Left ventricle myocardium inferior (tissue), 1 donor: ENCODE measurements at places on chromosomes 5 and 9.

DNA sequence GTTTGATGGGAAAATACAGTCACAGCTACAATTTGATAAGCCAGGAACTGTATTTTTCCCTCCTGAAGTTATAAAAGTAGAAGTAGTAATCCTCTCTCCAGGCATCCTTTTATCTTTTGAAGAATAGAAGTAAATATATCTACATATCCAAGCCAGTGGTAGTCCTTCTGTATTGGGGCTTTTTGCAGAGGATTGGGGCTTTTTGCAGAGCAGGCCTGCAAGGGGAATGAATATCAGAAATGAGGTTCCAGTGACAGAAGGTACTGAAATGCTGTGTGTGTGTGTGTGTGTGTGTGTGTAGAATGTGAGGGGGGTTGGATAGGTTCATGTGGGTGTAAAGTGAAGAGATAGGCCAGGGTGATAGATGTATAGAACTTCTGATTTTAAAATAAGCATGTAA is 127.4 kb downstream of the COMMD10 start:
- DNase-seq = no peak

- no peak for DNase-seq
These were observed 369.1 kb upstream of the DAP start for GRCh38 chr5:11130131-11130530.

- no peak for DNase-seq
These were observed 42.3 kb downstream of the SHOC1 start for GRCh38 chr9:111752455-111752854.

DNA sequence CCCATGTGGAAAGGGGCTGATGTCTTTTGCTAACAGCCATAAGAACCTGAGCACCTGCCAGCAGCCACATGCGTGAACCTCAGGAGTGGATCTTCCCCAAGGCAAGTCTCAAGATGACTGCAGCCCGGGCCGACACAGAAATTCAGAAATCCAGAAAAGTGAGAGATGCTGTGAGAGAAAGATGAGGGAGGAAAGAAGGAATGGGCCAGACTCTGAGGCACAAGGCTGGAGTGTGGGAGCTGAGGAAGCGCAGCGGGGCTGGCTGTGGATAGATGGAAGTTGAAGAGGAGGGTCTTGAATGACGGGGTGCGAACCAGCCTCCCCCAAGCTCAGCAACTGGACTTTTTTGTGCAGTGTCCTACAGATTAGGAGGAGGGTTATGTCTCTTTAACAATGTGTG is 337.8 kb downstream of the GADD45G start:
- no peak for DNase-seq

DNA sequence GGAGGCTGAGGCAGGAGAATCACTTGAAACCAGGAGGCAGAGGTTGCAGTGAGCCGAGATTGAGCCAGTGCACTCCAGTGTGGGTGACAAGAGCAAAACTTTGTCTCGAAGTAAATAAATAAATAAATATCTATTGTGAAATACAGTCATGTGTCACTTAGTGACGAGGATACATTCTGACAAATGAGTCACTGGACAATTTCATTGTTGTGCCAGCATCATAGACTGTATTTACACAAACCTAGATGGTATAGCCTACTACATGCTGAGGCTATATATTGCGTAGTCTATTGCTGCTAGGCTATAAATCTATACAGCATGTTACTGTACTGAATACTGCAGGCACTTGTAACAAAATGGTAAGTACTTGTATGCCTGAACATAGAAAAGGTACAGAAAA is 61.1 kb upstream of the CCL21 start:
- no peak for DNase-seq

DNA sequence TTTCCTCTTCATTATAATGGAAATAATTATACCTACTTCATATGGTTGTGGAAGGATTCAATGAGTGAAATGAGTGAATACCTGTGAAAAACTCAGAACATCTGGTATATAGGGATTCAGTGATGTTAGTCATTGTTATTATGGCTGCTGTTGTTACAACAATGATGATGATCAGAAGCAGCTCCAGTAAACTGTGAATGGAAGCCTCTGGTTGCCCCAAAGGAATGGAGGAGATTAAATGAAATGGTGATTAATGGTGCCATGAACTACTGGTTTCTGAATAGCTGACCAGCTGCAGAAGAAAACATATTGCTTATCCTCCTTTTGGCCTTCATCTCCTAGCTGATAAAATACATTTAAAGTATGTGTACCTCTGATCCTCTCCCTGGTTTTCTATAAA is 372.0 kb downstream of the ARHGEF28 start:
- DNase-seq = no peak

DNA sequence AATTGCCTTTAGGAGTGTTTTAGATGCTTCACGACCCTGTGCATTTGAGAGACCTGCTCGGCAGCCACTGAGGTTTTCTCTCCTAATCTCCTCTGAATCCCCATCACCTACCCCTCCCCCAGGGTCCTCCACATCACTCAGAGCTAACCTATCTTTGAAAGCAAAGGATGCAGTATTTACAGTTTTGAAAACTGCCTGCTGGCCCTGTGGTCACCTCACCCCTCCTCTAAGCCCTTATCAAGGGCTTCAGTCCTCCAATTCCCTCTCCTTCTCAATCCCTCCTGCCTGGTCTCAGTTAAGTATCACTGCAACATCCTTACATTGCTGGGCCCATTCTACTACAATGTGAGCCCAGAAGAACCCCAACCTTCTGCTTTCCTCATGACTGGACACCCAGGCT is 4.6 kb downstream of the RPP25L start:
- no peak for DNase-seq

DNA sequence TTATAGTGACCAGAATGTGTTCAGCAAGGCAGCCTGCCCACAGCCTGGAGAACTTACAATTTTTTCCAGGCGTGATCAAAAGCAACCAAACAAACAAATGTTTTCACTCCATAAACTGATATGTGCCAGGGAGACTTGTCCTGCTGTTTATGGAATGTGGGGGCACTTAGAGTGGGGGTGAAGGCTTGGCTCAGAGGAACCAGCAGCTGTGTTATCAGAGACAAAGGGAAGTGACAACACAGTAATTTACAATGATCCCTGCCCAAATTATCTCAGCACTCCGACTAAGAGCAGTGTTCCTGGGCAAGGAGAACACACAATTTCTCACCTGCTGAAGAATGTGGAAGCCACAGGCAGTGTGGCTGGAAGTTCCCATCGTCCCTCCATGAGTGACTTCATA is 429.1 kb upstream of the IRX4 start:
- no peak for DNase-seq

DNA sequence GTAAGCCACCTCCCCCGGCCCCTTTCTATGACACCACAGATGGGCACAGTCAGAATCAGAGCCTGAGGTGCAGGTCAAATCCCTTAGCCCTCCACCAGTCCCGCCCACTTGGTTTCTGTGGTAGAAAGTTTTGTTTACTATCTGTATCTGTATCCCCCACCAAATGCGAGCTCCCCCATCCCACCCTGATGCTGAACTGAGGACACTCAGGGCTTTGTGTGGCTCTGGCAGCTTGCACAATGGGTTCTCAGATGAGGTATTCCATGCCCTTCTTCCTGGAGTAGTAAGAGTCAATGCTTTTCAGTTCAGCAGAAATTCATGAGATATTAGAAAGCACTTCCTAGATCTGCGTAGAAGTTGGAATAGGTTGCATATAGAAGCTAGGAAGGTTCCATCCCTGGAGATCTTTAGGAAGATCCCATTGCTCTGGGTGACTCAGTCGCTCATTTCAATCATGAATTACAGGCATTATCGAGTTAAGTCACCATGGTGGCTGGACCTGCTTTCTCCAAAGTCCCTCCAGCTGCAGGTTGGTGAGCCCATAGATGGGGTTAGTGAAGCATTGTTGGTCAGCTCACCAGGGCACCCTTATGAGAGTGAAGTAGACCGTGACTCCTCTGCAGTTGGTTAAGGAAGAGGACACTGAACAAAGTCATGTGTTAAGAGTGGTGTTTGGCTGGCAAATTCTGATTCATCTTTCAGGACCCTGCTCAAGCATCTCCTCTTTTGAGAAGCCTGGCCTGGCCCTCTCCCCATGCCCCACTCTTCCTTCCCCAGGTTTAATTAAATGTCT is 10.6 kb upstream of the KCNIP1 start:
- no peak for DNase-seq

GRCh38 chr5:74717596-74717995 is 32.6 kb downstream of the HEXB start:
- DNase-seq = no peak

DNA sequence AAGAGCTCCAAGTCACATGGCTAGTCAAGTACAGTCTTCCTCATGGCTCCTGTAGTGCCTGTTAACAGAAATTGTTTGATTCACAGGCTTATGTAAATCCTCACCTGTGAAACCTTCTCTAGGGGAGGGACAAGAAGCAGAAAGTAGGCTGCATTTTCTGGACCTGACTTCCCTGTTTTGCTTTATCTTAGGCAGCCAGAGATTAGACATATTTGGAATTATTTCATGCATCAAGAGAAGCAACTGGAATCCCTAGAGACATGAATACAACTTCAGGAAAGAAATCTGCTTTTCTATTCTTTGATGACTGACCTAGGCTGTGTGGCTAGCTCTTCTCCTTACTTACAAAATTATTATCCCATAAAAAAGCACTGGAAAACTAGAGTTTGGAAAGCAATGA is 52.3 kb downstream of the CAST start:
- no peak for DNase-seq

- no peak for DNase-seq
These were observed 17.1 kb upstream of the GRPEL2 start for GRCh38 chr5:149328177-149328576.

GRCh38 chr5:4643190-4643589 is 496.9 kb upstream of the ADAMTS16 start:
- DNase-seq = no peak
